Cardiac septum (tissue), 1 donor: ENCODE measurements at places on chromosomes 3 and 15.

DNA sequence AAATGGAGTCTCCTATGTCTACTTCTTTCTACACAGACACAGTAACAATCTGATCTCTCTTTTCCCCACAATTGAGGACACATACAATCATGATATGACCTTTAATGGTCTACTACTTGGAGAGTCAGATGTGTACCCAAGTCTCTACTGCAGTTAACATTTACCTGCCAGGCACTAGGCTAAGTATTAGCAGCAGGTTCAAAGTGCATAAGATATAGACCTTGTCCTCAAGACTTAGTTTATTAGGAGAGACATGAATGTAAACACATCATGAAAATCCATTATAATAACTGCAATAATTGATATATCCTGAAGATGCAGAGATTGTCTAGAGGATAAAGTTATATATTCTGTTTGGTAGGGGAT lies 3.1 kb downstream of the SLC35A5 start:
- no peak for DNase-seq

DNA sequence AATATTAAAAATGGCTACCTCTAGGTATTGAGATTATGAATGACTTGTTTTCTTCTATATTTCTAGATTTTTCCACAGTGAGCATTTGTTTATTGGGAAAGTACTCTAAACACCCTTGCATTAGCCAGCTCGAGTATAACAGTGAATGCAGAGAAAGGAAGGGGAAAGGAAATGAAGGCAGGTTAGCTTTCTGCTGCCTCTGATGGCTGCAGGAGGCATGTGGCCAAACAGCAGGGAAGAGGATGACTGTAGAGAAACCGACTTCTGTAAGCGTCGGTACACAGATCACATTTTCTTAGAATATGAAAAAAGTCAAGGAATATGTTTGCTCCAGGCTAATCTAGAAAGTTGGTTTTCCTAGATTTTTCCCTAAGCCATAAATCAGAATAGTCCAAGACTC lies 19.8 kb downstream of the GNB5 start:
- DNase-seq: no peak

DNA sequence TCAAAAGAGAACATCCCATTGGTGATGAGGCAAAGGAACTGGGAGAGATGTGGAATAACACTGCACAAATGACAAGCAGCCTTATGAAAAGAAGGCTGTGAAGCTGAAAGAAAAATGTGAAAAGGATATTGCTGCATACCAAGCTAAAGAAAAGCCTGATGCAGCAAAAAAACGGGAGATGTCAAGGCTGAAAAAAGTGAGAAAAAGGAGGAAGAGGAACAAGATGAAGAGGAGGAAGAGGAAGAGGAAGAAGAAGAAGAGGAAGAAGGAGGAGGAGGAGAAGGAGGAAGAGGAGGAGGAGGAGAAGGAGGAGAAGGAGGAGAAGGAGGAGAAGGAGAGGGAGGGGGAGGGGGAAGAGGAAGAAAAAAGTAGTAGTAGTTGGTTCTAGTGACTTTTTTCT lies 41.8 kb upstream of the TEX9 start:
- no peak for DNase-seq

- no peak for DNase-seq
Observed at GRCh38 chr3:196966526-196967401, 1.9 kb downstream of the PIGZ start.

DNA sequence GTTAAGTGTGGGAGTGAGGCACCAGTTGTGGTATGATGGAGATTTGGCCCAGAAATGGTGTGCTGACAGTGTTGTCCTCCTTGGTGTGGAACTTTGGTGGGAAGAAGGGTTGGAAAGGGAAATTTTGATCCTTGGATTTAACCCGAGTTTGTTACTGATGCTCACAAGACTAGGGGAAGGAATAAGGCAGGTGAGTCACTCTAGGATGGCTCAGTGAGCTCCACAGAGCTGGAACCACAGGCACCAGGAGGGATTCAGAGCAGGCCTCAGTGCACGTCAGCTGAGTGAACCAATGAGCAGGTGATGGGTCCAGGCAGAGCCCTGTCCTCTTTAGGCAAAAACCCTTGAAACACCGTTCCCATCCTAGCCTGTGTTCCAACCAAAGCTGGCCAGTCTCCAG lies 11.4 kb downstream of the CHRD start:
- DNase-seq: no peak
